ENCODE measurements at places on chromosomes 2 and 18.

DNA sequence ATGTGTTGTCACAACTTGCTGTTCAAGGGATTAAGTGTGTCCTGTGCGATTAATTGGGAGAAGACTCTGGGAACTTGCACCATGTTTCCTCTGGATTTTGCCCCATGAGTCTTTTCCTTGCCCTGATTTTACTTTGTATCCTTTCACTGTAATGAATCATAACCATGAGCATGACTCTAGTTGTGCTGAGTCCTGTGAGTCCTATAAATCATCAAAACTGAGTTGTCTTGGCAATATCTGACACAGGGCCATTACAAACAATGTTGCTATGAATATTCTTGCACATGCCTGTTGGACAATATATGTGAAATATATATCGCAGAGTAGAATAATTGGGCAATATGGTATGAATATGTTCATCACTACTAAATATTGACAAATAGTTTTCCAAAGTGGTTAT is 56.5 kb upstream of the COL5A2 start:
- DNase-seq, result no peak

DNA sequence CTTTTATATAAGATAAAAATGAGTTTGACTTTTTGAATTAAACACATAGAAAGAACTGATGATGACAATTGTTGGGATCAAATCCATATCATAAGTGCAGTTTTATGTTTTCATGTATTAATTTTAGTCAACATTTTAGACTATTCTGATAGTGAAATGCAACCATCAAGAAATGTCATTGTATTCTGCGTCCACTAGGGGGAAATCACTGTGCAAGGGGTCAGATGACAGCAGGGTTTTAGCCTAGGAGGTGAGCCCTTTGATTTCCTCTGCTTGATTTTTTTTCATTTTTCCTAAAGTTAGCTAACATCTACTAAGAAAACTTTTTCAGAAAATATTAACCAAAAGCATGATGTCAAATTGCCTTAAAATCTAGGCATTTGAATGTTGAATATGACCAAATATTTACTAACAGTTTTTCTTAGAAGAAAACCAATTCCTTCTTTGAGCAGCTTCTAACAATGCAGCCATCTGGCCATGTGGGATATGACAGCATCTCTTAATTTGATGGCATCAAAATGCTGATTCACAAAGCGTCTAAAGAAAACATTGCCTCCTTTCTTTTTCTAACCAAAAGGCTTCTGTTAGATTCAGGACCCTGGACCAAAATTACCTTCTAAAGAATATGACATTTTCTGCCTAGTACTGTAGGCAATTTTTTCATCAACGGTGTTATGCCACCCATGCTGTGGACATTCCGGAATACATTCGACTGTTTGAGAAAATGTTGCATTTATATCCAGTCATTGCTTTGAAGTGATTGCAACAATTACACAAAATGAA is 141.5 kb downstream of the SPHKAP start:
- DNase-seq, result no peak

- DNase-seq, result no peak
These were observed 89.4 kb upstream of the MAPRE2 start for GRCh38 chr18:34951625-34952379.

DNA sequence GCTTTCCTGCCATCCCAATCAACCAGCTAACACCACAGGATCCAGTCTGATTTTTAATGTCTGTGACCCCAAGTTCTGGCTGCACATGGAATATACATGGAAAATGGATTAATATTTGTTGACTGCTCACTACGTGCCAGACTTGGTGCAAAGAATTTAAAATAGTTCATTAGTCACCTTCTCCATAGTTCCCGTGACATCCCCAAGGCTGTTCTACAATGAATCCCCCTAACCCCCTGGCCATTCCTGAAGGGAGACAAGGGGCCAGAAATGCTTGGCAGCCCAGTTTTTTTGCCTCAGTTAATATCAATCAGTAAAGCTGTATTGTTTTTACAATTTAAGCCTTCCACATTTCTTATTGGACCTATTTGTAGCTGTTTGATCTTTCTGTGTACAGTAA is 71.0 kb upstream of the ST3GAL5 start:
- DNase-seq, result no peak
